A549 treated with GW870086 at 1 μM for 4 hours (cell line): ENCODE measurements at places on chromosomes 16 and 17. TPM values are rescaled to one million over a fixed set of nuclear protein-coding genes. Genes with fewer than 3 reads are reported as not detected.

GPR142 gene
- total RNA-seq = not detected in 5 replicates

MFAP4 gene
- 0.09 TPM in 1 of 5 replicates, not detected in the others for total RNA-seq

KCNJ18 gene
- total RNA-seq = not detected in 5 replicates

SMURF2 gene
- 21.8 to 32.4 TPM (median 30.1 TPM) in 5 replicates for total RNA-seq

HOXB13 gene
- total RNA-seq = 1.8 to 2.3 TPM (median 2.1 TPM) in 5 replicates

ZACN gene
- total RNA-seq = 0.18 to 0.50 TPM (median 0.40 TPM) in 5 replicates

RAB37 gene
- 1.1 to 1.4 TPM (median 1.3 TPM) in 5 replicates for total RNA-seq

NAGS gene
- total RNA-seq = 0.69 to 1.5 TPM (median 1.2 TPM) in 5 replicates
